Activated T-cell treated with anti-CD3 and anti-CD28 coated beads, Interleukin-2, amount 50 U/mL, for 4 hours (primary cell): ENCODE measurements at places on chromosomes 13 and 19. TPM values are rescaled to one million over a fixed set of nuclear protein-coding genes. Genes with fewer than 3 reads are reported as not detected.
A peak's percentile ranks its signal among the peaks of the same experiment; 100 is the strongest.

DNA sequence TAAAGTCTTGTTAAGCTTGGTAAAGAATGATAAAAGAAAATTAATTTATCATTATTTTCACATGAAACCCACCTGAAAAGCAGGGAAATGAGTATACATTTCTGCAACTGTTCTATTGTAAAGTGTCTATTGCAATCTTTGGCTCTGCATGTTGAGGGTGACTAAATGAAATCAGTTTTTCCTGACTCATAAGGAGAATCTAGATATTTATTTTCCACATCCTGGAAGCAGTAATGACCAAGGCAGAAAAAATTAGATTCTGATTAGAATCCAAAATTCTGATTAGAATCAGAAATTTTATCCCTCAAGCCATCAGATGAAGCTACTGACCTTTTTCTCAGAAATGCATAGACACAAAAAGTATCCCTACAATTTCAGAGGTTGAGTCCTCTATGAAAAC is 178.4 kb downstream of the MYO16 start:
- no peak for DNase-seq

DNA sequence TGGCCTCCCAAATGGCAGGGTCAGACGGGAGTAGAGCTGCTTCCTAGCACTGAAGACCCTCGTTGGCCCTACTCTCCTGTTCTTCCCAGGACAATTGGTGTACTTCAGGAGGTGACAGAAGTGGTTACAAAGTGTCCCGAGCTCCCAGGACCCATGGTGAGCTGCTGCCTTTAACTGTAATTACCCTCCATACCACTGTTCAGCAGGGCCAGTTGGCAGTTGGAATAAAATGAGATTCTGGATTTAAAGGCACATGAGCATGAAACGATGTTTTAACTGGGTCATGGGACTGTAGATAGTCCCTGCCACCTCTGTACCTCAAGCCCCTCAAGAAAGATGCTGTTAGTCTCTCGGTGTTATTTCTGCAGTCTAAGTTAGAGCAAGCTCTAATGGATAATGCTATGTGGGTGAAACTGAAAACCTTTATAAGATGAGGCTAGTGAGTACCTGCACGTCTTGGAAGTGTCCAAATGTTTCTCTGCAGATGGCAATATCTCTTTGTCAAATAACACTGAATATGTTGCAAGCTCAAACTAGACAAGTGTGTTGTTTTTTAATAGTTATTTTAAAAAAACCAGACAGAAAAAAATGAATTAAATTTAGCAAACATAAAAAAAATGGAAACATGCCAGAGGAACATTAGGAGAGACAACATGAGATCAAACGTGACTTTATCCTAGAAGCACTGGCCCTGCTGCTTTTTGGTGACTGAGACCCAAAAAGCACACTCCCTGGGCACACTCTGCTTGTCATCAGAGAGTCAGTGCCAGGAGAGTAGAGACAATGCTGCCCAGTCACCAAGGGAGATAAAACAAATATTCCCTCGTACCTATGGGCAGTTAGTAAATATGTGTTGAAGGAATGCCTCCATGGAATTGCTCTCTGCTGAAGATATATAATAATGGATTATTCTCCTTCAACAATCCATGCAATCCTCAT is 266.3 kb downstream of the LMO7 start:
- no peak for DNase-seq

GRCh38 chr19:33397536-33398360 is 24.2 kb downstream of the CEBPG start:
- DNase-seq = no peak

- DNase-seq = peak; percentile 42
These were observed 22.1 kb upstream of the POMP start for GRCh38 chr13:28636677-28637317.

UTP14C gene
- total RNA-seq = 9.5 TPM

GZMM gene
- 53.2 TPM for total RNA-seq

ZNF563 gene
- total RNA-seq = 1.4 TPM

CBLC gene
- total RNA-seq = not detected
